ENCODE measurements at places on chromosomes 2 and 18.

DNA sequence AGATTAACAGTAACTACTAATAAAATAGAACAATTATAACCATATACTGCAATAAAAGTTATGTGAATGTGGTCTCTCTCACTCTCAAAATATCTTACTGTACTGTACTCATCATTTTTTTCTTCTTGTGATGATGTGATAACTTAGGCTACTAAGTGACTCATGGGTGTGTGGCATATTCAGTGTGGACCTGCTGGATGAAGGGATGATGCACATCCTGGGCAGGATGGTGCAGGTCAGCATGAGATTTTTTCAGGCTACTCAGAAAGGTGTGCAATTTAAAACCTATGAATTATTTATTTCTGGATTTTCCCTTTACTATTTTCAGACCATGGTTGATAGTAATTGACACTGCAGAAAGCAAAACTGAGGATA lies 90.7 kb downstream of the NCKAP5 start:
- no peak for DNase-seq

- DNase-seq: no peak
Measured at GRCh38 chr18:24514439-24514838, 54.0 kb downstream of the HRH4 start.

DNA sequence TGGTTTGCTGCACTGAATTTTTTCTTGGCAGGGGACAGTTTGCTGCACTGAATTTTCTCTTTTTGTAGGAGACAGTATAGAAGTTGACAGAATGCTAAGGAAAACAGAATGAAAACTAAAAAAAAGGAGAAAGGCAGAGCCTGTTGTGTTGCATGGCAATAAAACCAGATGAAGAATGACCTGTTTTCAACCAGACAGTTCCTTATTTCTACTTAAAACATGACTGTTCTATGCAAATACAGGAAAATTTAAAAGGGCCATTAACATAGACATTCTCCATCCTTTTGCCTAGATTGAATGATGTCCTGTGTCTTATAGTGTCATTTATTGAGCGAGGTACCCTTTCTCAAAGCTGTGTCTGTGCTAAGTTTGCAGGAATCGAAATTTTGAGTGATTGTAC lies 33.3 kb downstream of the ABI2 start:
- DNase-seq: no peak

- no peak for DNase-seq
Measured at GRCh38 chr18:6590326-6590725, 139.2 kb upstream of the ARHGAP28 start.

GRCh38 chr2:186911551-186912085 lies 62.6 kb upstream of the ZSWIM2 start:
- no peak for DNase-seq

DNA sequence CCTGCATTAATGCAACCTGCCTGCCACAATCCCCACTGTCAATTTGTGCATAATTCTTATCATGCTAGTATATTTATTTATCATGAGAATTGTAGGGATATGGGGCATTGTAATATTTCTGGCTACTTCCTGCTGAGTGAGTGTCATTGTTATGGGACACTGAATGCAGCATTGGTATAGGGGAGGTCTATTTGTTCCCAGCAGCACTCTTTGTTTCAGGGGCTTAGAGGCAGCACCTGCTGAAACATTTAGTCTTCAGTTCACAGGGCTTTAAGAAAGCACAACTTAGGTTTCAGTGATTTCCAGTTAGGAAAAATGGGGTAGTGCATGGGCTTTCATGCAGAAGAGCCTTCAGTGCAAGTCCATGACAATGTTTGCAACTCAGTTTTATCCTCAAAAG lies 23.6 kb downstream of the SULT1C3 start:
- no peak for DNase-seq

DNA sequence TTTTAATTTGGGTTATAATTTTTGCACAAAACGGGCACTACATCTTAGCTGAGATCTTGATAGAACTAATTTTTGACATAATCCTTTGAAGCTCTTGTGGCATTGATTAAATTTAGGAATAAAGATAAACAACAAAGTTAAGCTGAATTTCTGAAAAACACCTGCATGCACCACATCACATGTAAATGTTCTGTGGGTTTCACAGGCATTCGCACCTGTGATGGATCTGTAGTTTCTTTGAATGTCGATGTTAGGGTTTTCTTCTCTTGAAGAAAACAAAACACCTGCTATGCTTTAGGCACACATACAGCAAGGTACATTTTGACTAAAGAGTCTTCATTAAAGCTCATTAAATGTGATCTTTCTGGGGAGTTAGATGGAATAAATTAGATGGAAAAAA lies 60.3 kb downstream of the RPIA start:
- no peak for DNase-seq

DNA sequence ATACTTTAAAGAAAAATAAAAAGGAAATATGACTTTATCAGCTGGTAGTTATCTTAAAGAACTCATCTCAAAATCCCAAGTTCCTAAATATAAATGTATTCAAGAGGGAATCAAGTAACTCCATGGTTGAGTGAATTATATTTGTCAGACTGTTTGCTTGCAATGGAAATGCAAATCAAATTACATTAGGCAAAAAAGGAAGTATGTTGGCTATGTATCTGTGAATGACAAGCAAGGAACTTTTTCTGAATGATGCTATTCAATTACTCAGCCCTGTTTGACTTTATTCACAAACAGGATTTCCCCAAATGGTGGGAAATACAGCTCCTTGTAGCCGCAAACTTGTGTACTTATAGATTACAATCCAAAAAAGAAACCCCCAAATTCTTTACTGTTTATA lies 309.1 kb downstream of the ARL6IP6 start:
- no peak for DNase-seq
